Brain pericyte (primary cell): ENCODE measurements at places on chromosomes 1 and 21.

DNA sequence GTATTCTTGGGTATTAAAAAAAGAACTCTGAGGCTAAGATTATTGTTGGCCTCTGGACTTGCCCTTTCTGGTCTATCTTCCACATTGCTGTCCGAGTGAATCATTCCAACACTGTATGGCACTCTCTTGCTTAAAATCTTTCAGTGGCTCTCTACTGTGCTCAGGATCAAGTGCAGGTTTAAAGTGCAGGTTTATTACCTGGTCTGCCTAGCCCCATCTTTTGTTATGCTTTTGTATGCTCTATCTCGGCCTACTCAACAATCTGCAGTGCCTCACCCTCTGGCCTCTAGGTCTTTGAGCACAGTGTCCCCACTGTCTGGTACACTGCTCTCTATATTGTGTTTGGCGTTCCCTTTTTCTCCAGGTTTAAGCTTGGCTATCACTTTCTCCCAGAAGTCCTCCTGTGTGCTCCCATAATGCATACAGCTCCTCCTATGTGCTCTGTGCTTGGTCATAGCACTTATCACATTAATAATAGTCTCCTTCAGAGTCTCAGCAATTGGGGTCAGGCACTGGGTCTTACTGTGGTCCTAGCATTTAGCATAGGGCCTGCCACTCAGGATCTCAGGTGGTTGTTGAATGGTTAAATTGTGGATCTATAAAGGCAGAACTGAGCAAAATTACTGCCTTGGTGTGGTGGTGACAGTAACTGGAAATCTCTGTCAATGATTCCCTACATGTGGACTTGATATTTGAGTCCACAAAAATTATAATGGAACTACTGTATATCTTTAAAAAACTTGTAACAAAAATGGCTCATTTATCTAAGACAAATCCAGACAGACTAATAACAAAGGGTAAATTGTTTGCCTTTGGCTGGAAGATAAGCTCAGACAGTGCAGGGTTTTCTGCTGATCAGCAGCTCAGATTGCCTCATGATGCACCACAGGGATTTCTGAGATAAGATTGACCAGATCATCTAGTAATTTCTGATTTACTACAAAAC, 10.6 kb upstream of the LDLRAD1 start:
- DNase-seq: no peak

DNA sequence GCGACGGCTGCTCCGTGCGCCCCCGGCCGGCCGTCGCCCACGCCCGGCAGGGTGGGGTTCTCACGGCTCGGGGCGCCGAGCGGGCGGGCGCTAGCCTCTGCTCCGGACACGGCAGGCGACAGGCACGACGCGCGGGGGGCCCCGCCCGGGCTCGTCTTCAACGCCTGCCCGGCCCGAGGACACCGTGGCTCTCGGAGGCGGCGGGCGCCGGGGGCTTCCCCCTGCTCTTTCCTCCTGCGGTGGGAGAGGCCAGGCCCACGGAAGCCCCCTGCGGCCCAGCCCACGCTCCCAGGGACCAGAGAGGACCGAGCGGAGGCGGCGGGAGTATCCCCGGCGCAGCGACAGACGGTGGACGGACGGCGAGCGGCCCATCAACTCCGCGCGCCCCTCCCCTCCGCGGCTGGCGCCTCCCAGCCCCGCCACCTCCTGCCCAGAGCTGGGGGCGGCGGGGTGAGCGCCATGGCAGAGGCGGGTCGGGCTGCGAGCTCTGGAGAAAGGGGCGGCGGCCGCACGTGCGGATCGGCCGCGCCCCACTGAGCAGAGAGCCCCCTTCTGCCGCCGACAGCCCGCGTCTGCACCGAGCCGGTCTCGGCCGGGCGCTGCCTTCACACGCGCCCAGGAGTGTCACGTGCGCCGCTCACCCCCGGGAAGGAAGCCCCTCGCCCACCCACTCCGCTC, at the start of the genes SHE and TDRD10:
Gene SHE (minus strand): TSS at position 347 of the 678 bp plus-strand sequence. CDS start 386 bp downstream, outside the sequence.
Gene TDRD10 (plus strand): TSS at position 154 of the 678 bp plus-strand sequence. CDS start 4,685 bp downstream, outside the sequence.
- no peak for DNase-seq

DNA sequence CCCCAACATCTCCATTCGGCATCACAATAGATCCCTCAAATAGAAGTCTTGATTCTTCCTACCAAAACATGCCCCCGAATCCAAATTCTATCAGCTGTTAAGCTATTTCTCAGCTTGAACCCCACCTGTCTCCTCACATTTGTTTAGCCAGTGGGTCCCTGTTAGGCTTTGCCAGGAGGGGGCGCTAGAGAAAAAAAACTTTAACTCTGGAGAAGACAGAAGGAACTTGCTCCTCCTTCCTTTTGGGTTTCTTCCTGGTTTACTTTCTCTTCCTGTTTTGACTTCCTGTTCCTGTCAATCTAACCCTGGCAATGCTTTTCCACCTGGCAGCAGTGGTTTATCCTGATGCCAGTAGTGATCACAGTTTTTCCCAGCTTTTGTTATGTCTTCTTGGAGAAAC, 95.6 kb upstream of the KCNK1 start:
- DNase-seq: no peak

GRCh38 chr1:178918955-178919354, 48.1 kb upstream of the ANGPTL1 start:
- no peak for DNase-seq

DNA sequence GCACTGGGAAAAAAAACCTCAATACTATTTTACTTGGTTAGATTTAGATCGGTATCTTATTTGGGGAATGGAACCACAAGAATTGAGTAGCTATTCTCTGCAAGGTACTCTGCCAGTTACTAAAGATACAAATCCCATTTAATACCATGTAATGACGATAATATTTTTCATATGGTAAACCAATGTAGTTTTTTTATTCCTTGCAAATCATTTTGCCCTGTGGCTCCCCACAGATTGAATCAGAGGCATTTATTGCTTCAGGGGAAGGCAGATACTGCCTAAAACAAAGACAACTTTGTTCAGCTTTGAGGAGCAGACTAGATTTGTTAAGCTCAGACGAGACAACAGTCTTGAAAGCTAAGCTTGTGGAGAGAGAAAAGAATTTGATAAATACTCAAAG, 226.7 kb upstream of the RUNX1 start:
- DNase-seq: no peak

DNA sequence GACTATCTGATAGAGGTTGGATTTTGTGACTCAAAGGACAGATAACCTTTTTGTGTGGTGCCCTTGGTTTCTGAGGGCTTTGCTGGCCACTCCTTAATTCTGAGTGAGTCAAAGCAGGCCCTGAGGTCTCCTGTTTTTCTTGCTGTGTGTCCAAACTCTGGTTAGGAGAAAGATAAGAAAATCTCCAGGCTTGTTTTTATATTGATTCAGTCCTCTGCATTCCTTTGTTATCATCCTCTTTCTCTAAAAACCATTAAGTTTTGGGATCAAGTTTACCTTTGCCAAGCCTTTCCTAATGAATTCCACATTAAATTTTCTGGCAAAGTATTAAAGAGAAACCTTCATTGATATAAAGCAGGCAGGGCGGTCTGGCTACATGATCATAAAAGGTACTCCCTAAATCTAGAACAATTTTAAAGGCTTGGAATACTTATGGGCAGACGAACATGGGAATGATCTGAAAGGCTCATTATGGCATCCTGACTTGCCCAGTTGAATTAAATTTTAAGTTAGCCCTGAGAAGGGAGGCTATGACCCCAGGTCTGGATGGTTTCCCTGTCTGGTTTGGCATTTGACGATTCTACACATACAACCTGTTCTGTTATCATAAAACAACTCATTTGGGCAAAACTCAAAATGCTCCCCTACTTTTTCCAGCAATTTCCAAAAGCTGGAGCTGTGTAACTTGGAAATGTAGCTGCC, 20.8 kb downstream of the ZBTB8B start:
- no peak for DNase-seq

DNA sequence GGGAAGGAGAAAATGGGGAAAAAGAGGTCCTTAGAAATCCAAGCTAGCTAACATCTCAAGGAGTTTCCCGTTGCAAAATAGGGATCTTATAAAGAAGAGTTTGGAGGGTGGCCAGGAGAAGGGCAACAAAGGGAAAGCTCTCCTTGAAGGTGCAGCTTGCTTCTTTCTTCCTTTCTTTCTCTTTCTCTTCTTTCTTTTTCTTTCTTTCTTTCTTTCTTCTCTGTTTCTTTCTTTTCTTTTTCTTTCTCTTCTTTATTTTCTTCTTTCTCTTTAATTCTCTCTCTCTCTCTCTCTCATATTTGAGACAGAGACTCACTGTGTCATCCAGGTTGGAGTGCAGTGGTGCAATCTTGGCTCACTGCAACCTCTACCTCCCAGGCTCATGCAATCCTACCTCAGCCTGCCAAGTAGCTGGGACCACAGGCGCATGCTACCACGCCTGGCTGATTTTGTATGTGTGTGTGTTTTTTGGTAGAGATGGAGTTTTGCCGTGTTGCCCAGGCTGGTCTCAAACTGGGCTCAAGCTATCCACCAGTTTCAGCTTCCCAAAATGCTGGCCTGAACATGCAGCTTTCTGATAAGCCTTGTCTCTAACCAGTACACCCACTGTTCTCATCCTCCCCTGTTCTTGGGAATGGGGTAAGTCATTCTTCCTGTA, 44.4 kb downstream of the RNF11 start:
- DNase-seq: no peak

DNA sequence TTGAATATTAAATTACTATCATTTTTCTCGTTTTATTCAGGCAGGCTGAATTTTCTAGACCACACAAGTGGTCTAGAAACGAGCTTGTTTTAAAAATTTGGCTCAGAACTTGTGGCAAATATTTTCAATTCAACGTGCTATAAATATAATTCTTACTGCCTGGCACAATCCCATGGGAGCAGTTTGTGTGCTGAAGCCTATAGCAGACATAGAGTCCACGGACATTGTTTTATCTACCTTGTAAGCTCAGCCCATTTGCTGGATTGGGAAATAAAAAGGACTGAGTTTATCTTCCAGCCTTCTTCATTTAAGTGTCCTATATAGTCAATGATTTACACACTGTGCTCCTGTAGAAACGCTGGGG, 103.4 kb downstream of the ZBTB18 start:
- no peak for DNase-seq

DNA sequence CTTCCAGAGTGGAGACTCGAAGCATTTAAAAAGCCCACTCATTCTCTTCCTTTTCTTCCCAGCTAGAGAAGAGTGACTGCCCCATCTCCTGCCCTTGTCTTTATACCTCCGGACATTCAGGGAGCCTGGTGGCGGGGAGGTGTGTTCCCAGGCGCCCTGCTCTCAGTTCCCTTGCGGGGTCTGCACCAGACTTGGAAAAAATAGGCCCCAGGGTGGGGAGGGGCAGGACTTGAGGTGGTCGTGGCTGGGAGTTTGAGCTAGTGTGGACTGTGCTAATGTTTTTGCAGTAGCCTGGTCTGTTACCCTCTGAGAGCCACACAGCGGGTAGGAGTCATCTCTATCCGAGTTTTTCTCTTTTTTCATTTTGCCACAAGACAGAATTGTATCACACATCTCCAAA, 139.1 kb downstream of the PEX14 start:
- no peak for DNase-seq

GRCh38 chr1:203162403-203162802, 13.2 kb downstream of the MYBPH start:
- DNase-seq: no peak

GRCh38 chr1:31977385-31978131, 36.1 kb upstream of the KHDRBS1 start:
- peak; percentile 11 for DNase-seq

GRCh38 chr1:225692517-225692879, 39.6 kb upstream of the ENAH start:
- DNase-seq: no peak

- DNase-seq: no peak
Measured at GRCh38 chr1:212794561-212795014, 2.9 kb downstream of the TATDN3 start.

- DNase-seq: no peak
Measured at GRCh38 chr1:32701951-32702598, 495 bp downstream of the SYNC start.

- DNase-seq: no peak
Measured at GRCh38 chr1:19949016-19949415, 25.6 kb upstream of the PLA2G2E start.

- DNase-seq: no peak
Measured at GRCh38 chr1:24920533-24920925, 9.5 kb downstream of the RUNX3 start.

DNA sequence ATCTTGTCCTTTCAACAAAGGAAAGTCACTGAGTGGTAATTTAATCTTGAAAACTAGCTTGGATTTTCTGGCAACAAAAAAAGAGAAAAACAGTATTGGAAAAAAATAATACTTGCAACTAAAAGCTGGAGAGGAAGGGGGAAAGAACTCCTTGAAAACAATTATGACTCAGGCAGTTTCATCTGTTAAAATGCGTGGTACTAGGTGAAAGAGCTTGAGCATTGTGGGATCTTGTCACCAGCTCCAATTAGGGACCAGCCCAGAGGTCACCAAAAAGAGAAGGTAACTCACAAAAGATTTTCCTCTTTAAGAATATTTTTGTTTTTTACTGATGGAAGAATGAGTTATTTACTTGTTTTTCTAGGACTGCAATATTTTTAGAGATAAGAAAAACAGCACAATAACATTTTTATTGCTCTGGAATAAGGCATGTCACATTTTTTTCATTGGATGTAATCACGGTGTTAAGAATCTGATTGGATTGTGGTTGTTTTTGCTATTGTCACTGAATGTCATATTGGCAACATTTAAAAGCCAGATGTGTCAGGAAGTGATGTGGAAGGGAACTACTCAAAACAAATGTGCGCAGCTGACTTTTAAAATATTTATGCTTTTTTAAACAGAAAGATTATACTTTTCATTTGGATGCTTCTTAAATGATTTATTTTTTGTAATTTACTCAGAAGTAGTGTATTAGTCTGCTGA, 78.5 kb upstream of the ADAMTS5 start:
- no peak for DNase-seq

DNA sequence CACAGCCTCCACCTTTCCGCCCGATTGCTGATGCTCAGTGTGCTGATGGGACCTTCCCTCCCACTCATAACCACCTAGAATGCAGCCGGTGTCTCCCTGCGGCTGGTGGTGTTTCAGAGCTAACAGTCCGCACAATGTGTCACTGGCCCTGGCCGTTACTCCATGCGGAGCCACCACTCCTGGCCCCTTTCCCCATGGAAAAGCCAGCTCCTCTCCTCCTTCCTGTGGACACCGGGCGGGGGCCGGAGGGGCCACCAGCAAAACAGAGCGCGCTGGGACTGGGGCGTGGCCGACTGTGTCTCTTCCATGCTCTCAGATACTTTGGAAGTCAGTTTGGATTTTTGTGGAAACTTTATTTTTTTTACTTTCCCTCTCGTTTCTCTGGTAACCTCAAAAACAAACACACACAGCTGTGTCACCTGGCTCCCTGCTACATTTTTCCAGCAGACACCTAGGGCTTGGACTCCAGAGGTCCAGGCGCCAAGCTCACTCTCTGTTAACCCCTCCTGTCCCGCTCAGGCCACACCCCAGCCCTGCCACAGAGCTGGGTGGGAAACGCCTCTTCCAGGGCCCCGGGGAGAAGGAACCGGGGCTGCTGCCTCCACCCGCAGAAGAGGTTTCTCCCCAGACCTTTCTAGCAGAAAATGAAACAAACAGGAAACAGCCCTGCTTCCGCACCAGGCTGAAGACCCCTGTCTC, 32.5 kb upstream of the COL6A2 start:
- DNase-seq: no peak

- no peak for DNase-seq
Measured at GRCh38 chr1:18055156-18055555, 52.4 kb upstream of the IGSF21 start.

GRCh38 chr1:26539722-26540121, 10.2 kb downstream of the RPS6KA1 start:
- DNase-seq: no peak

GRCh38 chr1:28494737-28495136, 11.1 kb upstream of the RCC1 start:
- DNase-seq: no peak

- DNase-seq: no peak
Measured at GRCh38 chr21:43874085-43874805, 9.2 kb downstream of the AGPAT3 start.
